Renal cortical epithelial cell (primary cell): ENCODE measurements at places on chromosomes 4 and X.

- DNase-seq = no peak
Observed at GRCh38 chr4:173415885-173416653, 17.2 kb upstream of the SCRG1 start.

DNA sequence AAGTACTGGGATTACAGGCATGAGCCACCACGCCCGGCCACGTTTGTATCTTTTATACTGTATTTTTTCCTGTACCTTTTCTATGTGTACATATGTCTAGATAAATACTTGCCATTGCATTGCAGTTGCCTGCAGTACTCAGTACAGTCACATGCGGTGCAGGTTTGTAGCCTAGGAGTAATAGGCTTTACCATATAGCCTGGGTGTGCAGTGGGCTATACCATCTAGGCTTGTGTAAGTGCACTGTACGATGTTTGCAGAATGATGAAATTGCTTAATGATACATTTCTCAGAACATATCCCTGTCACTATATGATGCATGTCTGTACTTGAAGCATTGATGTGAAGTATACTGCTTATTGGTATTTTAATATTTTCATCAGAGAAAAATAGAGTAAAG is 115.4 kb upstream of the PUDP start:
- no peak for DNase-seq

DNA sequence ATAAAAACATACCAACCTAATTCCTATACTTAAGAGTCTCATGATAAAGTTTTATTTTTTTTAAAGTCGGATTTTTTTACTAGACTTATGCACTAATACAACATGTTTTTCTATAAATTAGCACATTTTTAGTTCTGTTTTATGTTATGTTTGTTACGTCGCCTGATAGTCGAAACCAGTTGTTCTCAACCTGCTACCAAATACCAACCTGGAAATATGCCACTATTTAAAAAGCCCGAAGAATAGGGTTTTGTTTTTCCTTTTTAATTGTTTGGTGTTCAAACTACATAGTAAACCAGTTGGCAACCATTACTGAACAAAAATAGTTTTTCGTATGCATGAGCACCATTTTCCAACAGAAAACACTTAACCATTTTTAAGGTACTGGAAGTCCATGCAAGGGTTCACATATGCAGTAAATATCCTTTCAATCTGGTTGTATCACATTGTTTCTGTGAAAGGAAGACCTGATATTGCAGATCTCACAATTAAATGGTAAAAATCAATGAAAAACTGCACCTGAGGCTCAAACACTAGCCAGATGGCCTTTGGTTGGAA is 1.4 kb downstream of the WDFY3 start:
- no peak for DNase-seq

- peak; percentile 23 for DNase-seq
Observed at GRCh38 chrX:16188687-16189086, 21.4 kb downstream of the MAGEB17 start.

DNA sequence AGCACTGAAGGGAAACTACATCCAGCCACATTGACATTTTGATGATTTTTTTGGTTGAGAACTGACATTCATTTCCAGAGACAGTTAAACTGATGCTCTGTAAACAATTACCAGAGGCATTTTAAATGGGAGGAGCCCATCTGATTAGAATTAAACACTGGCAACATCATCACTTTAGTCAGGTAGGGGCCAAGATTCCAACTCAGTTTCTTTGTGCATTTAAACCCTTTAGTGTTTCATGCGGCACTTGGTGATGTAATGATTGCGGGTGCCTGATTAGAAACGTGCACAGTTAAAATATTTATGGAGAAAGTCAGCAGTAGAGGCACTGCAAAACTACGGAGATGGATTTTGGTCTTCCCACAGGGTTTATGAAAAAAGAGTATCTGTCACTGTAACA is 16.1 kb downstream of the TNIP3 start:
- no peak for DNase-seq

GRCh38 chr4:90174621-90175023 is 47.4 kb downstream of the CCSER1 start:
- DNase-seq = peak; percentile 76

- DNase-seq = peak; percentile 78
Observed at GRCh38 chr4:23232987-23233386, 540.2 kb downstream of the GBA3 start.

DNA sequence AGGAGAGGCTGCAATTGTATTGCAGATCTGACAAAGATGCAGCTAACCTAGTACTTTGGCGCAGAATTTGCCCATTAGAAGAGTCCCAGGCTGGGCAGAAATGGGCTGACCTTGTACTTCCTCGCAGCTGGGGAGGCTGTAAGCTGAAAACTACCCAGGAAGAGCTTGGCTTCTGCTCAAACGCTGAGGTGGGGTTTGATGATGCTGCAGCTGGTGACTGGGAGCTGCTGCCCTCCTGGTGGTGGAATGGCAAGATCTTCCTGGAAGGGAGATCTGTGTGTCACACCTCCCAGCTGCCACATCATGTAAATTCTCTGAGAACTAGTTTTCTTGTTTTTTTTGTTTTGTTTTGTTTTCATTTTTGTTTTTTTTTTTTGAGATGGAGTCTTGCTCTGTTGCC is 17.4 kb downstream of the CCNG2 start:
- no peak for DNase-seq

DNA sequence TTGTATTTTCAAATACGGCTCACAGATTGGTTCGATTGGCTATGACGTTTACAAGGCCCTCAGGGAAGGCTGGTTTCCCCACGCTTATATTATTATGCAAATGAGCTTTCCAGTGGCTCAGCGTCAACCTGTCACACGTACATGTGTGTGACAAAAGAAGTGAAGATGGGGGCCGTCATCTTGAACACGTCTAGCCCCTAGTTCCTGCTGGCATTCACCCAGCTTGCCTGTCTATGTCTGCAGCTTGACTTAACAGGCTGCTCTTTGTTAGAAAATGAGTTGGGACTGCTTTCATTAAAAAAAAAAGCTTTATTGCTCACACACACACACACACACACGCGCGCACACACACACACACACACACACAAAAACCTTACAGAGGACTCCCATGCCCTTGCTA is 283.6 kb upstream of the CTSO start:
- no peak for DNase-seq

DNA sequence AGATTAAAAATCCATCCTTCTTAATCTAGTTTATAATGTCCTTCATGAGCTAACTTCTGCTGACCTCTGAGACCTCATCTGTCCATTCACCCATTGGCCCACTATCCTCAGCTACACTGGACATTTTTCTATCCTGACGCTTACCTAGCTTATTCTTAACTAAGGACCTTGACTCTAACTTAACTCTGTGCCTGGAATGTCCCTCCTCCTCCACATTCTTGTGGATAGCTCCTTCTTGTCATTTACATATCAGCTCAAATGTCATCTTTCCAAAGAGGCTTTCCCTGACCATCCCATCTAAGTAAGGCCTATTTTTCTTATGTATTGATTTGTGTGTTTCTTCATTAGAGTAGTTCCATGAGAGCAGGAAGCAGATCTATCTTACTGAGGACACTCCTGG is 54.7 kb downstream of the ATXN3L start:
- peak; percentile 35 for DNase-seq
